NCI-H2029 treated with DMSO at 0.1 percent for 48 hours (cell line): ENCODE measurements at places on chromosomes 6 and 20.

GRCh38 chr6:40299681-40300080, 287.5 kb downstream of the LRFN2 start:
- DNase-seq, result no peak

DNA sequence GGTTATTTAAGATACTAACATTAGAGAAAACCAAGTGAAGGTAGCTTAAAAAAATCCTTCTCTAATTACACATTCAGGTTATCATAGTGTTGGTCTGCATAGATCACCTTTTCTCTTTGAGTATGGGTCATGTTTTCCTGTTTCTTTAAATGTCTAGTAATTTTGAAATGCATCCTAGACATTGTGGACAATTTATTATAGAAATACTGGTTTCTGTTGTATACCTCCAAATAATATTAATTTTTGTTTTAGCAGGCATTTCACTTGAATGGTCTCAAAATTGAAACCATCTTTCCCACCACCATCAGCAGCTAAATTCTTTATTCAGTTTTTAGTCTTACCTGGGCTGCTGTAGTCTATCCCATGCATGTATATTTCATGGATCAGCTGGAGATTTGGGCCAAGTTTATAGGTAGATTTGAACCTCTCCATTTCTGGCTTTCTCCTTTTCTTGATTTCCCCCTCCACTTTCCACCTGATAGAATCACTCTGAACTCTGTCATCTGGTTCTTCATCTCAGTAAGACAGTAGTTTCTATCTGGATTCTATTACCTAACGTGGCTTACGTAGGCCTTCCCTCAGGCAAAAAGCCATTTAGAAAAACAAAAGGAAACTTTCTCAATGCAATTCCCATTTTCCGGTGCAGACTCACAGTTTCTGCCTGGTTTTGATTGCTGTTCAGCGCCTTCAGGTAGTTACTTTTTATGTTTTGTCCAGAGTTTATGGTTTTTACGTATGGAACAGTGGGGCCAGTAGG, 52.3 kb downstream of the ZFAND3 start:
- no peak for DNase-seq

DNA sequence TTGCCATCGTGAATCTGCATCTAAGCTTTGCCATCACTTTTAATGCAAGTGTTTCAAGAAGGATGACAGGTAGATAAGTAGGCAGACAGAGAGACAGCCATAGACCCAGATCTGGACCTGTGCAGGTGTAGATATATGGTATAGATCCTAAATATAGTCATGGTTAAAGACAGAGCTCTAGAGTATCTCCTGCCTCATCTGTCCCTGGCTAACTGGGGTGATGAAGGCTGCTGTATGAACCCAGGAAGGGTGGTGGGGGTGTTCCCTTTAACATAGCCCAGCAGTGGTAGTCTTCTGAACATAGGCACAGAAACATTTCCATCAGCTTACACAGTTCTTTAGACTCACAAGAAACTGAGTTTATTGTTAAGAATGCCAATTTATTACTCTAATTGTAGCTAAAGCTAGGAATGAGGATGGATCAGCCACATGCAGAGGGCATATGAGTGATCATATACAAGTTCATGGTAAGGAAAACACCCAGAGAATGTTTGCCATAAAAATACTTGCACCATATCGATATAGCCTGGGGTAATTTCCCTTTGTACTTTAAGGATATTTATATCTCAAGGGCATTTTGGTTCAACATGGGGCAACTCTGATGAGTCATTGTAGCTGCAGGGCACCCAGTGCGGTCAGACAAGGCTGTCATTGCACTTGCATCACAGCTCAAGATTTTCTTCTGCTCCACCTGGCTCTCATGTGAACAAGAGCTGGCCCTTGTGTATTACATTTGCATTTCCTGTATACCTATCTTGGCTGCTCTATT, 587.2 kb downstream of the EPM2A start:
- no peak for DNase-seq

GRCh38 chr6:67952121-67952520, 683.0 kb upstream of the ADGRB3 start:
- no peak for DNase-seq

DNA sequence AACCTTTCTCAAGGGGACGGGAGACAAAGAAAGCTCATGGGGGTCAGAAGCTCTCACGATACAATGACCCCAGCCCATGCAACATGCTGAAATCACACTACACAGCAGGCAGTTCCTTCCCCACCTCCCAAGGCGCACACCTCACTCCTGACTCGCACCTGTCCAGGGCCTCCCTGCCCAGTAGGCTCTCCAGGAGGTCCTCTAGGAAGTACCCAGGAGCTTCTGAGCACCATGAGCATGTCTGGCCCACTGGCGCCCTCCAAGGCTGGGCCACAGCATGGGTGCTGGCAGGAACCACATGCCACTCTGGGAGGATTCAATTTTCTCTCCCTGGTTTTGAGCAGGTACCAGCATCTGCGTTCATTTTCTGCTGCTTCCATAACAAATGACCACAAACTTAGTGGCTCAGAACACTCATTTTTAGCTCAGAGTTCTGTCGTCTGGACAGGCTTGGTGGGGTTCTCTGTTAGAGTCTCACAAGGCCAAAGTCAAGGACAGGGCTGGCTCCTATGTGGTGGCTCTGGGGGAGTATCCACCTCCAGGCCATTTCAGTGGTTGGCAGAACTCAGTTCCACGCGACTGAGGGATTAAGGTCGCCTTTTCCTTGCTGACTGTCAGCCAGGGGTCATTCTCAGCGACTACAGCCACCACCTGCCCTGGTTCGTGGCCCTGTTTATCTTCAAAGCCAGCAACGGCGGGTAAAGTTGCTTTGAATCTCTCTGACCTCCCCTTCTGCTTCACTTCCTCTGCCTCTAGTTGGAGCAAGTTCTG, 32.7 kb downstream of the ACSS1 start:
- no peak for DNase-seq

DNA sequence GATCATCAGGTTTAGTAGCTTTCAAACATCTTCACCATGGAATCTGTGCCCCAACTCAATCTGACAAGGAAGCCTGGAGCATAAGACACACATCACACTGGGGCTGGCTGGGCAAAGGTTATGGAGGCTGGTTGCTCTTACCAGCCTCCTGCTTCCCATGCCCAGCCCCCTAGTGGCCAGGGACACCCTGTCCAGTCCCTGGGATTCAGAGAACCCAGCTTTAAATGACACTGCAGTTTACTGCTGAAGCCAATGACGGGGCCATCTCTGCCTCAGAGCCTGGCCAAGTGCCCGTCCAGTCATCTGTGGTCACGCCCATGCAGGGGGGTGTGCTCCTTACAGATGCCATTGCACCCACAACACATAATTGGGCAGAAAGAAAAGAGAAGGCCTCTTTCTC, 272.9 kb downstream of the SMOC2 start:
- DNase-seq, result no peak

- DNase-seq, result no peak
Measured at GRCh38 chr6:150527100-150527499, 72.6 kb upstream of the PLEKHG1 start.

GRCh38 chr6:110475066-110475653, 1.3 kb downstream of the SLC22A16 start:
- no peak for DNase-seq

DNA sequence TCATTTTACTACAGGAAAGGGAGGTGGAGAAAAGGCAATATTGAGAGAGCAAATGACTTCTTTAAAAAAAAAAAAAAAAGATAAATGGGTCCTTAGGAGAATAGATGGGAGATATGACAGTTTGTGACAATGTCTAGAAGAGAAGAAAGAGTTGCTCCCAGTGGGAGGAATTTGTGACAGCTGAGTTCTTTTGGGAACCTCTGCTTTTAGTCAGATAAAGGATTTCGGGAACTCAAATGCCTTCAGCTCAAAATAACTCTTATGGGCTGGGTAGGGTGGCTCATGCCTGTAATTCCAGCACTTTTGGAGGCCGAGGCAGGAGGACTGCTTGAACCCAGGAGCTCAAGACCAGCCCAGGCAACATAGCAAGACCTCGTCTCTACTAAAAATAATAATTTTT, 13.1 kb downstream of the TPD52L1 start:
- no peak for DNase-seq

DNA sequence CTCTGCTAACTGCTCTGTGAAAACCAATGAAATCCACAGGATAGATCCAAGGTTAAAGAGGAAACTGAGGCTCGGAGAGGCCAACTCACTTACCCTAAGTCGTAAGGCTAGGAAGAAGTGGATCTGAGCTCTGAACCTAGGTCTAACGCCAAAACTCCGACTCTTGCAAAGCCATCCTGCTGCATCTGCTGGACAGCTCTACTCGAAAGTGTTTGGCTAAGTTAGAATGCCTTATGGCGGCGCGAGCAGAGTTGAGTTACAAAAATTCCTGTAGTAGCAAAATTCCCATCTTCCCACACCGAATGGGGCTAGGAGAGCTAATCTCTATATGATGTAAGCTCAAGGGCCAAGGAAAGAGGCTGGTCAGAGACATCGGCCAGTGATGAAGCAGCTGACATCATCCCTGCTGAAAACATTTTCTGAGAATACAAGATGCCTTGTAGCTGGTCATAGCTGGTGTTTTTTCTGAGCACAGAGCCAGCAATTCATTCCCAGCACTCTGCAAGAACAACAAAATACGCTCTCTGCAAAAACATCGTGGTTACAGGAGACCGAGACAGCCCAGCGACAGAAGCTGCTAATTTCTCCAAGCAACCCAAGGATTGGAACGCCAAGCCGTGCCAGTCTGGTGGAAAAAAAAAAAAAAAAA, 1.8 kb downstream of the SPATA2 start:
- DNase-seq, result no peak

DNA sequence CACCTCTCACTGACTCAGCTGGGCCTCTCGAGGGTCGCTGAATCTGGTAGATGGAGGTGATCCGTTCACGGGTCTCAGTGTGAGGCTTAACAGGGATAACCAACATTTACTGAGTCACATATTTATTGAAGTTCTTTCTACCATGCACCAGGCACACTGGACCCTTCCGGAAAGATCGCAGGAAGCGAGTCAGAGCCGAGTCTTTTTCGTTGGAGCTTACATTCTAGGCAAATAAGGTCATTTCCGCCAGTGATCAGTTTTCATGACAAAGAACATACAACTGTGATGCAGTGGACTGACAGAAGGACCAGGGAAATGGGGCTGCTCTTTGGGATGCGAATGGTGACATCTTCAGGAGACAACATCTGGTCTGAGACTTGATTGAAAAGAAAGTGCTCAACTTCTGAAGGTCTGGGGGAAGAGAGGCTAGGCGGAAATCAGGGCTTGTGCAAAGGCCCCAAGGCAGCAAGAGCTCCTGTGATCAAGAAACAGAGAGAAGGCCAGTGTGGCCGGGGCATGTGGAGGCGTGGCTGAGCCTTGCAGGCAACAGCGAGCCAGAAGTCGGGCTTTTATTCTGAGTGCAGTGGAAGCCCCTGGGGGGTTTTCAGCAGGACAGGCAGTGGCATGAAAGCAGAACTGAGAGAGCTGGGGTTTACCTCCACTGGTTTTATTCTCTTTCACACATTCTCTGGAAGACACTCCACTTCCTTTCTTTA, 56.7 kb downstream of the APCDD1L start:
- DNase-seq, result no peak

DNA sequence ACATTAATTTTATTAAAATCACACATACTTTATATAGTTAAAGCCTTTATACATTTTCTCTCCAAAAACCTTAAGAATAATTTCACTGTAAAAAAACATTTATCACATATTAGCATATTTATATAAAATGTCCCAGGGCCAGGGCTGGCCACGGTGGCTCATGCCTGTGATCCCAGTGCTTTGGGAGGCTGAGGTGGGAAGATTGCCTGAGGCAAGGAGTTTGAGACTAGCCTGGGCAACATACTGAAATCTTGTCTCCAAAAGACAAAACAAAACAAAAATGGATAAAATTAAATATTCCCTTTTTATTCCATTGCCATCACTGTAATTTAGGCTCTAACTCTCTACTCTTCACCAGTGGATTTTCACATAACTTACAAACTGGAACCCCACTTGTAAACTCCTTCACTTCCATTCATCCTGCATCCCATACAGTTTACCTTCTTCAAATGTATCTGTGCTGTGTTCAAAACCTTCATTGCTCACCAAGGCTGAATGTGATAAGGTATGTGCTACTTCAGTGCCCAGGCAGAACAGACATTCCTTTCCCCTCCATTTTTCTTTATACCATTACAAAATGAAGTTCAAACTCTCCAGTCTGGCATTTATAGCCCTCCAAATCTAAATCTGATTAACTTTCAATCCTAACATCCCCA, 42.9 kb upstream of the PIM1 start:
- DNase-seq, result no peak

DNA sequence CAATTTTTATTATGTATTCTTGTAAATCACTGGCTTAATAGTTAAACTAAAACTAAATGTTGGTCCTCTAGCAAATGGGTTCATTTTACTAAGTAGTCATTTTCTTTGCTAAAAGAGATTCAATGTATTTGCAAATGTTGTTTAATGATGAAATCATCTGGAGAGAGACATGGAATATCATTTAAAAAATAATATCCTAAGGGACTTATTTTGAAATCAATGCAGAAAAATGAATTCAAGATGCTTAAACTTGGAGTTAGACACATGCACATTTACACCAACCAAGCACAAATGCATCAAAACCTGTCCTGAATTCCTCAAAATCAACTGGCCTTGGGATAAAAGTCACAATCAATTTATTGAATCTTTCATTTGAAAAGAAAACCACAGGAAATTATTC, 165.0 kb upstream of the RNF217 start:
- no peak for DNase-seq

- no peak for DNase-seq
Measured at GRCh38 chr6:53691252-53691651, 25.7 kb upstream of the KLHL31 start.

- no peak for DNase-seq
Measured at GRCh38 chr20:475463-476357, 13.4 kb upstream of the TBC1D20 start.

DNA sequence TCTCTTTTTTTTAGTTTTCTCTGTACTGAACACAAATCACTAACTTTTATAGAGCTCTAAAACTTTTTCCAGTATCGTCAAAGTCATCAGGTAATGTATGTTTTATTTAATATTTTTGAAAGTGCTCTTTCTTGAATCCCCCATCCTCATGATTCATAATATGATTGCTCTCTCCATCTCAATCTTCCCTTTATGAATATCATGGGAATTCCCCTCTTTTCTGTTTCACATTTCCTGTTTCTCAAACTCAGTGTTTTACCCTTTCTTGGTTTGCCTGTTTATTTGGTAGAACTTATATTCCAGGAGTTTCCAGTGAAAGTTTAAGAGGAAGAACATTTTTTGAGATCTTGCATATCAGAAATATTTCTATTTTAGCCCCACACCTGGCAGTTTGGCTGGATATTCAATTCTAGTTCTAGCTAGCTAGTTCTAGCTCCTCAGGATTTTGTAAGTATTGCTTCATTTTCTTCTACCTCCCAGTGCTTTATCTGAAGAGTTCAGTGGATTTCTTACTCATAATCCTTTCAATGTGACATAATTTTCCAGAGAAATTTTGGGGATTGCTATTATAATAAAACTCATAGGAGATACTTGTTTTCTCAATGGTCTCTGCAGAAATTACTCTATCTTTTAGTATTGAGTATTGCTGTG, 6.1 kb upstream of the C6orf58 start:
- DNase-seq, result no peak

- DNase-seq, result no peak
Measured at GRCh38 chr6:47490676-47491075, 13.1 kb downstream of the CD2AP start.

GRCh38 chr6:44006123-44006871, 121.0 kb downstream of the MRPL14 start:
- no peak for DNase-seq

- no peak for DNase-seq
Measured at GRCh38 chr6:168380956-168381605, 59.9 kb upstream of the SMOC2 start.

GRCh38 chr6:168221000-168221399, 98.6 kb downstream of the DACT2 start:
- DNase-seq, result no peak
